ENCODE measurements at places on chromosomes 6 and 20.

DNA sequence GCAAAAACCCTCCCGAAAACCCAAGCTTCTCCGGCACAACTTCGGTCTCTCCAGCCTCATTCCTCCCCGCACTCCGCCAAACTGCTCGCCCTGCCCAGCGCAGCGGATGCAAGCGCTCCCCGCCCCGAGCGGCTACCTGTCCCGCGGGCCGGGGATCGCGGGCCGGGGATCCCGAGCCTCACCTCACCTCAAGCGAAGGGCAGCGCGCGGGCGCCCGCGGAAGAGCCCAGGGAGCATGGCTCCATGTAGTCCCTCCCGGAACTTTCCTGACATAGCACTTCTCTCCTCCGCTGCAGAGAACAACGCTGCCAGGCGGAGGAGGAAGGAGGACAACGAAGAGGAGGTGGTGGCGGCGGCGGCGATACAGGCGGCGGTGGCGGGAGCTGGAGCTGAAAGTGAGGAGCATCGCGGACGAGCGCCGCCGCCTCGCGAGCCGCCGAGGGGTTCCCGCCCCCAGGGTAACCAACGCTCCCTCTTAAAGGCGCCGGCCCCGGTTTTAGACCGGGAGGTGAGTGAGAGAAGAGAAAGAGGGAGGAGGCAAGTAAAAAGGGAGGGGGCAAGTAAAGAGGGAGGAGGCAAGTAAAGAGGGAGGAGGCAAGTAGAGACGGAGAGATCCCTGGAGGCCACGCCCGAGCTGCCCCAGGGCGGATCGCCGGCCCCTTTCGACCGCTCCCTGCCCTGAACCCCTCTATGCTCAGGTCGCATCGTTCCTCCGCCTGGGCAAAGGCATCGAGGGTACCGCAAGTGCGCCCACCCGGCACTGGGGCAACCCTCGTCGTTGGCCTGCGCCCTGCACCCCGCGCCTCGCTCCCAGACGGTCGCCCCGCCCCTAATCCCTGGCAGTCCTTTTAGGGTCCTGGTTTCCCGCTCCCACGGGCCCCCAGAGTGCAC, at the start of gene GPR63:
TSS of gene GPR63 (minus strand) at position 397 of the 891 bp plus-strand sequence. CDS start 37,746 bp downstream, outside the sequence.
- peak; percentile 10 for DNase-seq

- no peak for DNase-seq
Observed at GRCh38 chr20:23235173-23236027, 115.2 kb upstream of the NXT1 start.

DNA sequence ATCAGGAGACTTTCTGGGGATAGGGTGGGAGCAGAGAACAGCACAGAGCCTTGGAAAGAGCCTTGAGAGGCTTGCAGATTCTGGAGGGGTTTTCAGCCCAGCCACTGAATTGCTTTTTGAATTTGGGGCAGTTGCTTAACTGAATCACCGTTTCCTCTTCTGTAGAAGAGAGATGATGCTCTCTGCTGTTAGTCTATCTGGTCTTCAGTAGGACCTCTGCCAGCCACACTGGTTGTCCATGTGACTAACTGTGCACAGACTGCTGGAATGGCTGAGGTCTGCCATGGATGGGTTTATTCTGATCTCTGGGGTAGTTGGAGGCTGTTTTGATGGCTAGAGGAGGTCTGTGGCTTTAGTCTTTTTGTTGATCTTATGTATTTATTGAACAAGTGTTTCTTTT, 21.4 kb upstream of the PRDM1 start:
- no peak for DNase-seq

GRCh38 chr6:97656706-97657350, 373.8 kb upstream of the MMS22L start:
- no peak for DNase-seq

All from SIG-M5 (cell line).